ENCODE measurements at places on chromosomes 6 and 20.

DNA sequence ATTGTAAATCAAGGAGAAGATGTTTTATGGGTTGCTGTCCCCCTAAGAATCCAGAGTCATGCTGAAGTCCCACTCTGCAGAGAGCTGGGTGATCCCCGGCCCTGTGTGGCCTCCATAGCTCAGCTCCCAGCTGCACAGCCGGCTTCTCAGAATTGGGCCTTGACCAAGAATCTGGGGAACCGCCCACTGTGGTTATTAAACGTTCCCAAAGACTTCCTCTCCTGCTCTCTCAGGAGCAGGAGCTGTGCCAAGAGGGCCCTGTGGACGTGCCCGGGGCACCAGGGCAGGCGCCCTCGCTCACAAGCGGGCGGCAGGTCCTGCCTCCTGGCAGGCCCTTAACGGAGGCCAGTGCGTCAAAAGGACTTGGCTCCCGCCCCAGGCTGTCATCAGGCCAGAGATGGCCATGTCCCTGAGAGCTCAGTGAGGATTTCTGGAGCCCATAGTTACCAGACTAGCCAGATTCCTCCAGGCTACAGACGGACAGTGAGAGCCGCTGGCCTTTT, 30.4 kb downstream of the ZC3H12D start:
- no peak for DNase-seq

DNA sequence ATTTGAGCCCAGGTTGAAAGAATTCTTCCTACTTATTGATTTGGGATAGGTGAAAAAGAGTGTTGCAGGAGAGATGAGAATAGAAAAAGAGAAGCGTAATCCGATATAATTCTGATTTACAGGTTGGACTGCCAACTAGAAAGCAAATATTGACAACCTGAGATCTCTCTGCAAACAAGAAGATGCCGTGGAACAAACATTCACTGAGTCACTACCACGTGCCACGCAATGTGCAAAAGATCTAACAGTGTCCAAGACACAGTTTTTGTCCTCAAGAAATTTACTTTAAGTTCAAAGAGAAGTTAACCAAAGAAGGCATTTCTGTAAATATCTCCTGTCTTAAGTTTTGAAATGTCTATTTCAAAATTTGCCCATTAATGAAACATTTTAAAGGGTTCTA, 578.0 kb upstream of the ARID1B start:
- no peak for DNase-seq

DNA sequence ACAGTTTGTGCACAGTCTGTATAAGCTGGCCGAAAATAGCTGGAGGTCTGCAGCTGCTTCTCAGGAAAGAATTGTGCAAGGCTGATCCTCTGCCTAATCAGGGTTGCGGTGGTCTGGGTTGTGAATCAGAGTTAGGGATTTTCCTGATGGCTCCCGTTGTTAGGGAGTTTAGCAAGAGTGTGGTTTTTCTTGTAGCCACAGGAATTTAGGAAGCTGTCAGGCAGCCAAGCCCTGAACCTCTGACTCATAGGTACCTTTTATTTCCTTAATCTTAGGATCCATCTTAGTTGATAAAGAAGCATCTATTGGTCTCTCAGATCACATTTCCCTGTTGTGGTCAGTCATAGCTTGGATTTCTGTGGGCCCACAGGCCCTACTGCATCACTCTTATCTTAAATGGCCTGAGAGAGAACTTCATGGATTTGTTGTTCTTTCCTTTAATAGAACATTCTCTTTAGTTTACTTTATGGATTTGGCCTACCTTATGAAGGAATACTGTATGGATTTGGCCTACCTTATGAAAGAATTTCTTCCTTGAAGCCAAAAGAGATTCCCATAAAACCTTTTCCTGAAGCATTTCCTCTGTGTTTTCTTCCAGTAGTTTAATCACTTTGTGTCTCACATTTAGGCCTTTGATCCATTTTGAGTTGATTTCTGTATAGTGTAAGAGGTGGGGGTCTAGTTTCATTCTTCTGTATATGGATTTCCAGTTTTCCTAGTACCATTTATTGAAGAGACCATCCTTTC, 10.3 kb downstream of the KIF25 start:
- DNase-seq: no peak

DNA sequence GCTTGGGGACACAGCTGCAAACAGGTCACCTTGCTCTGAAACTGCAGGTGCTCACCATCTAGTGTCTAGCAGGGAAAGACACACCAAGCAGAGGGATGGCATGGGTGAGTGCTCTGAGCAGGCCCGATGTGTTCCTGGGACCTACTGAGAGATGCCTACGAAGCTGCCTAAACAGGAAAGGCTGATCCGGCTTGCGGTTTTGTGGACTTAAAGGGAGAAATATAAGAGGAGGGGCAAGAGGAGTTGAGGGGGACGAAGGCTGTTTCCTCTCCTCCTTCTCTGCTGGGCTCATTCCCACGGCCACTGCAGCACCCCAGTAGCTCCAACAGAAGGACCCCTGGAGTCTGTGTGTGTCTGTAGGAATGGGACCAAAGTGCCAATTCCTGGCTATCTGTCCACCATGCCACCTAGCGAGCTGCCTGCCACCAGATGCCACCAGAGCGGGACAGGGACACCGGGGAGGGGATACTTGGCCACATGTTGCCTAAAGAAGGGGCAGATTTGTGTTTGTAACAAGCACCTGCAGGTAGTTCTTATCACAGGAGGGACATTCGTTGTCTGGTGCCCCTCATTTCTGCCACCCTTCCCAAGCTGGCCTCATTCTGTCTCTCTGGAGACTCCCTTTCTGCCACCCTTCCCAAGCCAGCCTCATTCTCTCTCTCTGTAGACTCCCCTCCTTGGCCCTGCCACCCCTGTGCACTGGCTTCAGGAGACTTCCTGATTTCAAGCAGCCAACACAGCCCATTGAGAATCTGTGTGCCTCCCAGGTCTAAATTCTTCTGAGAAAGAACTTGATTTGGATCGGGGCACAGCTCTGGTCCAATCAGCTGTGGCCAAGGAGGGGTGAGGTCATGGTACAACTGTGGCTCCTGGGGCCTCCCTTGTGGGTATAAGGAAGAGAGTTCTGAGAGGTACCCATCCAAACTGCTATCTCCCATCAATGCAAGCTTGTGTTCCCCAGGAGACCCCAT, 221.8 kb downstream of the ANKRD60 start:
- DNase-seq: no peak

DNA sequence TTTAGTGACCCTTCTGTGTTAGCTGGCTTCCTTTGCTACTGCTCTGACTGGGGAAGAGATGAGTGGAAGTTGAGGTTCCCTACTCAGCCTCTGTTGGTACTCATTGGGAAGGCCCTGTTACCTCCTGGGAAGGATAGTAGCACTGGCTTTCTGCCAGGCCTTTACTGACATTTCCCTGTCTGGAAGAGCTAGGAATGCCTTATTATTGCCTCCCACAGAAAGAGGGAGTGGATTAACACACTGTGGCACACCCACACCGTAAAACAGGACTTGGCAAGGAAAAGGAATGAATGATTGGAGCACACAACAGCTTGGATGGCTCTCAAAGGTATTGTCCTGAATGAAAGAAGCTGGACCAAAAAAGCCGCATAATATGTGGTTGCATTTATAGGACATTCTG, 12.2 kb downstream of the ZNF831 start:
- DNase-seq: no peak

Measured in activated CD8-positive, alpha-beta memory T cell treated with anti-CD3 and anti-CD28 coated beads, Interleukin-2, amount 50 U/mL, for 4 hours (primary cell).